ENCODE measurements at places on chromosomes 12 and 14.

- peak; percentile 27 for DNase-seq
These were observed 14.9 kb downstream of the DCAF5 start for GRCh38 chr14:69137843-69138535.

- no peak for DNase-seq
These were observed 35.8 kb downstream of the USP15 start for GRCh38 chr12:62296001-62296400.

- DNase-seq: peak; percentile 59
These were observed 426.5 kb upstream of the OR4E1 start for GRCh38 chr14:22099942-22100763.

GRCh38 chr14:33851931-33852330 is 98.9 kb downstream of the EGLN3 start:
- no peak for DNase-seq

DNA sequence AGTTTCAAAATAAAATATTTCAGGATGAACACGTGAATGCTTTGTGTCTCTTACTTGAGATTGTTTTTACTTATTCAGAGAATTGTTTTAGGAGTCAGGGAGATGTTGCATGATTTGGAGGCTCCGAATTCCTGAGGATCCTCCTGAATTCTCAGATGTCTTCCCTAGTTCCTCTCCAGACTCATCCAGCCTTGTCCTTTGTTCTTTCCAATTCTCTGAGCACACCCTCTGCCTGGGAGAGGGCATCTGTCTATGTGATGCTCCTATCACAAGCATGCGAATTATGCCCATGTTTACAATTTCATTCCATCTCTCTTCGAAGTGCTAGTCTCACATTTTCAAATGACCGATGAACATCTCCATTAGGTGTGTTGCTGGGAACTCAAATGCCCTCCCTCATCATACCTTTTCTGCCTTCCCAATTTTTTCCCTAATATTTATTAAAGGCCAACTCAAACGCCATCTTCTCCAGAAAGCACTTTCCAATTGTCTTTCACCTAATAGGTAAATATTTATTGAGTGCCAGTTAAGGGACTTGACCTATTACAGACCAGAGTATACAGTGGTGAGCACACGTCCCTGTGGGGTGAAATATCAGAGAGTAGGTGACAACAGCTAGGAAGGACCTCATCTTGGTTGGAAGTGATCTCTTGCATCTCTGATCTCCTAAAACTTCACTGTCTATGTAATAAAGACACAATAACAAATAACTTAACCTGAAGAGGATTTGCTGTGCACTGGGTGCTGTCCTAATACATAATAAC is 64.4 kb downstream of the ARF6 start:
- DNase-seq: no peak

DNA sequence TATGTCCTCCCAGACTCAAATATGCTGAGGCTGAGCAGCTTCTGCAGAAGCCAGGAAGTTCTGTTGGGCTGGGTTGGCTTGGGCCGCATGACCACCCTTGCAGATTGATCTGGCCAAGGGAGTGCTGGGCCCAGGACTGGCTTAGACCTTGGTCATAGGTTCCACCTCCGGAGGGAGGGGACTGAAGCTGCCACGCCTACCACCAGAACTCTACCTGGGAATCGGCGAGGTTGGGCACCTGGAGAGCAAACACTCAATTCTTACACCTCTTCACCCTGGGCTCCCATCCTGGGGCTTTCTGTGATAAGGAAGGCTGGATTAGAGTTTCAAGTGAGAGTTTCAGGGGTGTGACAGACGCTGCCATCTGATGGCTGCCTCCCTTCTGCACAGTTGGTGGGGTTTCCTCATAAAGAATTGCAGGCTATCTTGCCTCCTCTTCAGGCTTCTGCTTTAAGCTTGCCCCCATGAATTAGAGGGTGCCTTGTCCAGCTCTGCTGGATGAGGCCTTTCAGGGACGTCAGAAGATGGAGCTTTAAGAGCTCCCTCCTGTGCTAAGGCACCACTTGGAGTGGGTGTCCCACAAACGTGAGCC is 5.8 kb downstream of the SLC24A4 start:
- no peak for DNase-seq

- DNase-seq: no peak
These were observed 40.4 kb downstream of the KICS2 start for GRCh38 chr12:64181430-64182291.

- no peak for DNase-seq
These were observed 46.5 kb upstream of the SAV1 start for GRCh38 chr14:50714450-50715073.

DNA sequence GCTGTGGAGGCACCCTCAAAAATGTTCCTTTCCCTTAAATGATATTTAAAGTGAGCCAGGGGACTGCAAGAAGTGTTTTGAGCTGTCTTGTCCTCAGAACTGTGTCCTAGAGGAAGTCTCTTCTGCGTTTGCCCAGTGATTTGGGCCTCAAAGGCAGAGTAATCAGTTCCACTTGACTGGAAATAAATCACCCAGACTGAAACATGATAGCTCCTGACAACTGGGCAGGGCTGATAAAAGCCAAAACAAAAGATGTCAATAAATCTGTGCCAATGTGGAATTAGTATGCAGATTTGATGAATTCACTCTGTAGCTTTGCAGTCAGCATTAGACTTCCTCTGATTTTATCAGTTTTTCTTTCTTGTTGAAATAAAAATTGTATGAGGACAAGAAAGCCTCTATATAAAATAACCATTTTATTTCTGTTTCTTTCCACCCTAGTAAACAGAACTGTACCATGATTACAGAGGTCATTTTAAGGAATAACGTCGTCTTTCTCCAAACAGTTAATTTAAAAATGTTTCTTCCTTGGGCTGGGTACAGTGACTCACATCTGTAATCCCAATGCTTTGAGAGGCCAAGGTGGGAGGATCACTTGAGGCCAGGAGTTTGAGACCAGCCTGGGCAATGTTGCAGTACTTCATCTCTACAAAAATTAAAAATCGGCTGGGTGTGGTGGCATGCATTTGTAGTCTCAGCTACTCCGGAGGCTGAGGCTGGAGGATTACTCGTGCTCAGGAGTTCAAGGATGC is 180.8 kb downstream of the ERC1 start:
- no peak for DNase-seq

- DNase-seq: no peak
These were observed 2.1 kb downstream of the ATP2A2 start for GRCh38 chr12:110282956-110283817.

- no peak for DNase-seq
These were observed 38.9 kb downstream of the SLC17A8 start for GRCh38 chr12:100395811-100396210.

DNA sequence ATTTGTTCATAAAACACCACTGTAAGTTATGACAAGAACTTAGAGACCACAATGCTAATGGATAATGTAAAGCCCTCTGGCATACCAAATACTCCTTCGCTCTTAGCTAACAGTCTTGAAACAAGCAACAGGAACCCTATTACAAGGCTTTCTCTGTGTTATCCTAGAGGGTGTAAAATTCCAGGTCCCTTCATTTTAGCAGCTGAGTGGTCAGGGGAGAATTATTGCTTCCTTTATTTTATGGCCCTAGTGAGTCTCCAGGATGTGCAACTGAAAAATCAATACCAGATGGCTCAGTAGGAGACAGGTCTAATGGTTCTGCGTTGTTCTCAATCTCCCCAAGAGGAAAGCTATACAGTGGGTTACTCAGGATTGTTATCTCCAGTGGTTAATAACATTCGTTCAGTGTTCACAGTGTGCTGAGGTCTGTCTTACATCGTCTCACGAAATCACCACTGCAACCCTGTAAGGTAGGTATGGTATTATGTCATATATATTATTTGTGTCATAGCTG is 172.7 kb upstream of the CNOT2 start:
- DNase-seq: no peak

- no peak for DNase-seq
These were observed 68.8 kb upstream of the CCDC91 start for GRCh38 chr12:28121433-28121832.

GRCh38 chr12:40511341-40511740 is 180.9 kb upstream of the CNTN1 start:
- DNase-seq: no peak

DNA sequence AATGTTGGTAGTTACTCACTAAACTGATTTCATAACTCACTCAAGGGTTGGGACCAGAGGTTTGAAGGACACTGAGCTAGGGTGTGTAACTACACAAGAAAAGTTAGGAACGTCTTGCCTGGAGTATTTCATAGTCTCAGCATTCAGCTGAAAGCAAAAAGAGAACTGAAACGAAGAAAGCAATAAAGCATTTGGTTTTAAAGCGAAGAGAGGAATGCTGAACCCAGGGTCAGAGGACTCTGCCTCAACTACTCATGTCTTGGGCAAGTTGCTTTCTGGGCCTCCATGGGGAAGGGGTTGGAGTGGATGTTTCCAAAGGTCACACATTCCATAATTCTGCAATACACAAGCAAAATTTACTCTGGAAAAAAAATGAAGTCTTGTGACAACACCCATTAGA is 1.4 kb downstream of the GNS start:
- no peak for DNase-seq

- DNase-seq: peak; percentile 89
These were observed 3.7 kb downstream of the ZFP36L1 start for GRCh38 chr14:68788996-68789820.

DNA sequence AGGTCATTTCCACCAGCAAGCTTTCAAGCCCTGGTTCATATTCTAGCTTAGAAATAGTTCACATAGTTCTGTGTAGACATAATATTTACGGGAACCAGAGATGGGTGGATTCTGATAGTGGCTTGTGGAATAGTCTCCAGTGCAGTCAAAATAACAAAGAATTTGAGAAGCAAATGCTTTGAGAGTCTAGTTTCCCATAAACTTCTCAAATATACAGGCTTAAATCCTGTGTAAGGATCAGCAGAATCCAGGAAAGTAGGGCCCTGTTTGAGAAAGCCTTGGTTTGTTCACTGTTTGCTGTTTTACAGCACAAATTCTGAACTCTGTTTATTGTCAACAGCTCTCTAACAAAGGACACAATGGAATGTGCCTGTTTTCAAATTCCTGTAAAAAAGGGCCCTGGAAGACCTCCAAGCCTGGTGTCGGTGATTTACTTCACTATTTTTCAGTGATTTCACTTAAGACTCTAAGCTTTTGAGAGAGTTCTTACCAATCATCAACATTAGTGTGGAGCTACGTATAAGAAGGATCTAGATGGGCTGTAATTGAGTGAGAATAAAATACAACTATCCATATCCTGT is 11.4 kb upstream of the FOS start:
- DNase-seq: no peak

DNA sequence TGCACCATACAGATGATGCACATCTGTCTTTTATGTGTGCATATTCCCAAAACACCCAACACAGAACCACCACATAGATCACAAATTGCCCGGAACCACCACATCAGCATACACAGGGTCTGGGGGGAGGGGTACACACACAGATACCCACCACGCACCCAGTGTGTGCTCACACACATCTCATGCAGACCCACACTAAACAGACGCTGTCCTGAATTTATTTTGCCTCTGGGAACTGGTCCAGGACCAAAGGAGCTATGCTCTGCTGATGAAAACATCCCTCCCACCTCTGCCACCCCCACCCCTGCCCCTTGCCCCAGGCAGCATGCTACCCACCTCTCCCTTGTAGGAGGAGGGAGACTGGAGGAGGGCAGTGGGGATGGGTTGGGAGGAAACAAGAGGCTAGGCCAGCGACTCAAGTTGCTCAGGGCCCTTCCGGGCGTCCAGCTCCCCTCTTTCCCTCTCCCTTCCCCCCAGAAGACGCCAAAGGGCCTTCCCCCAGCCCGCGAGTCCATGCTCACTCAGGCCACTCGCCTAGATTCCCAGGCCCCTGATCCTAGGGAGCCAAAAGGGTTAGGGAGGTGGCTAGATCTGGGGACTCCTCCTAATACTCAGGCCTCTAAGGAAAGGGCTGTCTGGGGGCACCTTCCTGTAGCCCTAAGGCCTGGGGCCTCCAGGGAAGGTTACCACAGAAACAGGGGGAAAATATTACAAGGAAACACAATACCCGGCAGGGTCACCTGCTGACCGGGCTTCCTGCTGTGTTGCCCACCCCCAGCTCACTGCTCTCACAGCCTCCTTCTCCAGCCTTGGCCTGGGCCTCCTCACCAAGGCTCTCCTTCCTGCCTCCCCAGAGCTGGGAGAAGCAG is 3.1 kb downstream of the HDAC7 start:
- DNase-seq: no peak

DNA sequence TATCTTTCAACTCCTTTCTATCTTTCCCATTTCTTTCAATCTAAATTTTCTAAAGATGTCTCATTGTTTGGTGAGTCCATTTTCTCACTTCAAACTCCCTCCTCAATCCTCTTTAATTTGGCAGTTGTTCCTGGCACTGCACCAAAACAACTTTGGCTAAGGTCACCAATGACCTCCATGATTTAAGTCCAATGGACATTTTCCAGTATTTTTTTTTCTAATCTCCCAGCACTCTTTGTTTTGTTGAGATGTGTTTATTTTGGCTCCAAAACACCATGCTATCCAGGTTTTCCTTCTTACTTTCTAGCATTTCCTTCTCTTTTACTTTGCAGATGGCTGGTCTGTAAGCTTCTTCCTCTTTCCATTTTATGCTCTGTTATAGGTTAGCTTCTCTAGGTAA is 42.5 kb upstream of the OTOGL start:
- no peak for DNase-seq

DNA sequence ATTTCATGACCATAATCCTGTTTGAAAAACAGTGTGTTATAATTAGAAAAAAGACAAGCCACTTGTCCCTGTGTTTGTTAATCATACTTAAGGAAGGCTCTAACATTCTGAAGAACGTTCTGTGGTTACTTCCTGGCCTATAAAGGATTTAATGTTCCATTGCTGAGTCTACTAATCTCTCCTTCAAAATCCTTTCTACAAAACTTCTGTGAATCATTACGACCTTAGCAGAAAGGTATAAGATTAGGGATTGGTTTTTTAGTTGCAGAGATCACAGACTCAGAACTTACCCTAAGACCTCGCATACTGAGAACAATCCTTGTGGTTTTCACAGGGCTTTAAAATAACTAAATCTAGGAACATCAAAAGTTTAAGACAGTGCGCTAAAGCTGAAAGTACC is 48.3 kb downstream of the TMCC3 start:
- DNase-seq: no peak

DNA sequence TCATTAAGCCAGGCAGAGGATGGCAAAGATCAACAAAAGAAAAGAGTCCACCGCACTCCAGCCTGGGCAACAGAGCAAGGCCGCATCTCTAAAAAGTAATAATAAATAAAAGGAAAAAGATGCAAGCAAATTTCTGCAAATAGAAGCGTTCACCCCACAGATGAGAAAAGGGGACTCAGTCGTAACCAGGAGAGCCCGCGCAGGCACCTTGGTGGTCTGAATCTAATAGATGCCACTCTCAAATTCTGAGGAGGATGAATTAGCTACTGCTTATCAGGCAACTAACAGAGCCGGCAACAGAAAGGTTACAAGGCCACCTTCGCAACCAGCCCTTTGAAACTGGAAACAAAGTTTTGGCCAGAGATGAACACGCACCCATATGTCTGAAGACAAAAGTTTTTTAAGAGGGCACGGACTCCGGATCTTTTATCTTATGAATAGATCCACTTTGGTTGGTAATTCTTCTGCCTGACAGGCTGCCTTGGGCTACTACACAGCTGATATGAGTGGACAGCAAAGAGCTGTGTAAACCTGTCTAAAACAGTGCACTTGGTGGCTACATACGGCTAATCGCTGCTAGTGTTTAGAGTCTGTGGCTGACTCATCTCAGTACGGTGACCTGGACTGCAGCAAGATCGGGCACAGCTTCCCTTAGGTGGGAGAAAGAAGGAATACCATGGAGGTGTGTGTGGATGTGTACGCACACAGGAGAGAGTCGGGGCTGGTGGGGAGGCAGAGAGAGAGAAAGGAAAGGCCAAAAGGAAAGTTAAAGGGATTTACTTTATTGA is 32.9 kb upstream of the TTC7B start:
- no peak for DNase-seq

- peak; percentile 23 for DNase-seq
These were observed 200.7 kb upstream of the FOXN3 start for GRCh38 chr14:89617481-89618329.

- no peak for DNase-seq
These were observed 34.0 kb downstream of the ERO1A start for GRCh38 chr14:52661314-52661713.
